H54 (cell line): ENCODE measurements at places on chromosomes 5 and 9.

DNA sequence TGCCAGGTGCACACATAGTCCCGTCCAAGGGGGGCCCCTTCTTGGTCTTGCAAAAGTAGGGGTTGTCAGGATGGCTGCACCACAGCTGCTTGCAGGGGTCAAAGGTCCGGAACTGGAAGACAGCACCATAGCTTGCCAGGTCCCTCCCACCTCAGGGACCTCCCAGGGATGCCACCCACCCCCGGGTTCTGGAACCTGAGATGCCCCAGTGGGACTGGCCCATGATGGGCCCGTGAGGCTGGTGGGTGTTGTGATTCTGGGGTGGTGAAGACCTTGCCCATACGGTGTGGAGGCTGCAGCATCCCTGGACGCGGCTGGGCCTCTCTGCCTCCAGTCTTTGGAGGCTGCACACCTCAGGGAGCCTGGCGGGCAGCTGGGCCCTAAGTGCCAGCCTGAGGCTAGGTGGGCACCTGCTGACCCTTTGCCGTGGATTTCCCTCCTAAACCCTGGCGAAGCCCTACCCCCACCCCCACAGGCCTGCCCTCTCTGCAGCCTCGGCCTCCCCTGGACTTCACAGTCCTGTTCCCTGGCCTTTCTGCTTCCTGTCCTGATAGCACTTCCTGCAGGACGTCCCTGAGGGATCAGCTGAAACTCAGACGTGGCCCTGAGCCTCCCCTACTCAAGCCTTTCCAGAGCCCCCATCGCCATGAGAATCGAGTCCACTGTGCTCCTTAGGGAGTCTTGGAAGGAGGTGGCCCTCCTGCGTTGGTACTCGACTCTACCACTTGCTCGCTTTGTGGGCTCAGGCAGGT lies 92.1 kb downstream of the ZNF354C start:
- DNase-seq: no peak

- DNase-seq: no peak
Measured at GRCh38 chr9:130913599-130914416, 17.2 kb upstream of the QRFP start.

- no peak for DNase-seq
Measured at GRCh38 chr5:676699-677076, 16.5 kb downstream of the TPPP start.

- DNase-seq: no peak
Measured at GRCh38 chr5:158852622-158853021, 247.1 kb downstream of the EBF1 start.

DNA sequence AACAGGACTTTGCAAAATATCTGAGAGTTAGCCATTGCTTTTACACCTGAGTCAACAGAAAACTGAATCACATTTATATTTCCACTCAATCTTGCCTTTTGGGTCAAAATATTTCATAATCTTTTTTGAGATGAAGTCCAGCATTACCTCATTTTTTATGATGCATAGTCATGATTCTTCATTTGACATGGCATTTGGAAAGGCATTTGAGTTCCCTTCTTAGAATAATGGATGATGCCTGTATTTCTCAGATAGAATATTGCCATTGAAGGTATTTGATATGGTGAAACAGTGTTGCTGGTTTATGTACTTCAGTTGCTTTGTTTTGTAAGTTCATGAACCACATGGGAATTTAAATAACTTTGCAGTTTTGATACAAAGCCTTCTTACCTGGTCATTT lies 180.4 kb downstream of the PRR16 start:
- no peak for DNase-seq

DNA sequence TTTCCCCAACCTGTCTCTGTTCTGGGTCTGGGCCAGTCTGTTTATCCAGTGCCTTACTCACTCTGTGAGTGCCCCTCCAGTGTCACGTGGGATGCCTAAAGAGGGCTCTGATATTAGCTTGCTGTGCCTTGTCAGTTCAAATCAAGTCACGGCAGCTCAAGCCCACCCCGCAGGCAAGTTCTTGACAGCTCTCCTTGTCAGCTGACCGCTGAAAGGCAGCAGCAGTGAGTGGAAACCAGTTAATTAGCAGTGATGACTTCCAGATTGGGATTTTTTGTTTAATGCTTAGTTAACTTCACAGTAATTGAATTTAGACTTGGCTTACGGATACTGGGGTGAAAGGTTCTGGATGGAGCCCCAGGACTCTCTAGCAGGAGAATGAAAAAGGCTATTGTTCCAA lies 210.1 kb downstream of the PSAT1 start:
- no peak for DNase-seq

- no peak for DNase-seq
Measured at GRCh38 chr5:133531594-133531993, 80.7 kb downstream of the FSTL4 start.

DNA sequence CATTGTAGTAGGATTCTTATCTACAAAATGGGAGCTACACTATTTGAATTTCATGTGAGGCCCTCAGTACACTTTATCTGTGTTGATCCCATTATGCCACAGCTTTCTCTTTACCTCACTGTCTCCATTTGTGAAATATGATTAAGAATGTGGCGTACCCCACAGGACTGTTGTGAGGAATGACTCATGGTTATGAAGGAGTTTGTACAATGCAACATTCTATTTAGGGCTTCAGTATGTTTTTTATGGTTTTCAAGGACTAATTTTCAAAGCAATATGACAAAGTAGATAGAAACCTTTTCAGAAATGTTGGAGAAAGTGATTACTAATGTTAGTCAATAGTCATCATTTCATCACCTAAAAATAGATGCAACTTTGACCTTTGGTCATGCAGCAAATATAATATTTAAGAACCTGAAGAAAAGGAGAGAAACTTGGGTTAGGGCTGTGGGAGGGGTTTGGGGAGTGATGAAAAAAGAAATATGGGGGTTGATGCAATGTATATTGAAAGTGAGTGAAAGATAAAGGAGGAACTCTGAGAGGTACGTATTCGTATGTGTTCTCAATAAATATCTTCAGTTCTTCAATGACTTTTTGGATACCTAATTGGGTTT lies 53.7 kb upstream of the PIP5K1B start:
- no peak for DNase-seq

DNA sequence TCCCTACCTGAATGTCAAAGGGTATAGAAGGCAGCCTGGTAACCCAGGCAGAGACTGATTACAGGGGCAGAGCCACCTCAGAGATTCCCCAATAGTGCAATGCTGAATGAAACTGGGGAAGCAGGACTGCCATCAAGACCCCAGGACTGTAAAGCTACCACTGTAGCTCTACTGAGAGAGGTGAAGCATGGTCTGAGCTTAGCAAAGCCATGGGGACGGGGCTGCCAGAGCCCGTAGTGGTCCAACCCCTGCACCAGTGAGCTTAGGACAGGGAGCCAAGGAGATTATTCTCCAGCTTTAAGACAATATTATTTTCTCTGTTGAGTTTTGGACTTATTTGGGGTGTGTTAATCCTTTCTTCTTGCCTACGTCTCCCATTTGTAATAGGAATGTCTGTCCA lies 679.3 kb upstream of the GRAMD2B start:
- DNase-seq: no peak

- DNase-seq: no peak
Measured at GRCh38 chr9:4980086-4980727, 4.9 kb upstream of the JAK2 start.

DNA sequence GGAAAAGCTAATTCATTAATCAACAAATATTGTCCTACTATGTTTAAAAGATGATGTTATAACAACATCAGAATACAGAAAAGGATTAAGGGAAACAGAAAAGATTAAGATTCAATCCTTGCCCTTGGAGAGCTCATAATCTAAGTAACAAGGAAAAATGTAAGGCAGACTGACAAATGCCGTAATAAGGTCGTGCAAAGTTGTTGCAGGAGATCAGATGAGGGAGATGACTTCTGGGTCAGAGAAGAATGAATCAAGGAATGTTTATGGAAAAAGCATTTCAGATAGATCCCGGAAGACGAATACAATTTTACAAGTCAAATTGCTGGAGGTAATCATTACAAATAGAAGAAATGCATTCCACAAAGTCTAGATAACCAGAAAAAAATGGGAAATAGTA lies 6.4 kb downstream of the ADAMTS6 start:
- DNase-seq: no peak

DNA sequence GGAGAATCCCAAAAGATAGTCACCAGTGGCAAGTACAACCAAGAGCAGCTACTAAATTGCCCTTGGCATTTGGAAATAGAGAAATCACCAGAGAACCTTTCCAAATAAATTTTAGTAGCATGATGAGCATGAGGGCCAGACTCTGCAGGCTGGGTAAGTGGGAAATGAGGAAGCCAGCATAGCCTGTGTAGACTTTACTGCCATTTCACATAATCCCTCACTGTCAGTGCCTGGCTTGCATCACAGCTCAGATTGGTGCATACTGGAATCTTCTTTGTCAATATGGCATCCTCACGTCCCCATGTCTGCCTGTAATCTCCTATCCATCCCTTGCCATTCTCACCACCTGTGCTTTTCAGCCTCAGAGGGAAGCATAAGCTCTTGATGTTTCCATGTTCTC lies 14.5 kb downstream of the GRAMD2B start:
- DNase-seq: no peak

GRCh38 chr9:22204240-22204639 lies 195.1 kb upstream of the CDKN2B start:
- no peak for DNase-seq

GRCh38 chr5:130323804-130324454 lies 419.7 kb downstream of the CHSY3 start:
- no peak for DNase-seq

DNA sequence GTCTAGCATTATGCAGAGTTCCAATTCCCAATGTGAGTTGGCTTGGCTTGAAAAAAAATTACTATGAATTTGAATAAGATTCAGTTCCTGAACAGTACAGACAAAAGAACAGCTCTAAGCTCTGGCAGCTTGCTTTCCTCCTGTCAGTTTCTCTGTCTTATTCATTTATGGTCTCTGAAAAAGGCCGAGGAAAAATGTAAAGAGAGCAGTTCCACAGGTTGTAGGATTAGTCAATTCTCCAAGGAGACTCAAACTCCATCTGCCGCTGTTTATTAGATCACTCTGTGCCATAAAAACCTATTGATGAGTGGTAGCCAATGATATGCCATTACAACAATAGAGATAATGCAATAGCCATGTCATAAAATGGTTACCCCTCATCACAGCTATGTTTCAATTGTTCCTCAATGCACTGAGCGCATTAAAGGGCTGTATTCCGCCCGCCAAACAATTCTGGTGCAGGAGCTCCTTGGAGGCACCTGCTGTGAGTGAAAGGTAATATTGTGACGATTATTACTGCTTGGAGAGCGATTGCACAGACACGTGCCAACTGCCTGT lies 188.2 kb downstream of the ARRDC3 start:
- no peak for DNase-seq

GRCh38 chr9:69762527-69762926 lies 2.7 kb upstream of the PTAR1 start:
- no peak for DNase-seq

DNA sequence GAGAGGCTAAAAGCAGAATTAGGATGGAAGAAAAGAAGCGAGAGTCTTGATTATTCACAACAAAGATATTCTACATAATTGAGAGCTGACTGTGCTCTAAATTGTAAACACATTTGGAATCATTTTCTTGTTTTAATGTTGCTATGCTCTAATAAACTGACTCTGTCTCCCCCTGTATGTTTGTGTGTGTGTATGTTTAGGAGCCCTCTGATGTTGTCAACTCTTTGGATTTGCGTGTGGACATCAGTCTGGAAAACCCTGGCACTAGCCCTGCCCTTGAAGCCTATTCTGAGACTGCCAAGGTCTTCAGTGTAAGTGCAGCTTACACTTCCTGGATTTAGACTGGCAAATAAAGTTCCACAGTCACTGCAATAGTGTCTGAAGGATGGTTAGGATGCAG lies 37.8 kb downstream of the MOCS2 start:
- no peak for DNase-seq

- no peak for DNase-seq
Measured at GRCh38 chr9:88826771-88827181, 164.5 kb upstream of the S1PR3 start.

- DNase-seq: no peak
Measured at GRCh38 chr9:84731696-84732095, 62.2 kb downstream of the NTRK2 start.

- DNase-seq: no peak
Measured at GRCh38 chr5:32254881-32255539, 57.7 kb downstream of the MTMR12 start.

GRCh38 chr5:41707853-41708603 lies 162.2 kb downstream of the OXCT1 start:
- DNase-seq: peak; percentile 10

DNA sequence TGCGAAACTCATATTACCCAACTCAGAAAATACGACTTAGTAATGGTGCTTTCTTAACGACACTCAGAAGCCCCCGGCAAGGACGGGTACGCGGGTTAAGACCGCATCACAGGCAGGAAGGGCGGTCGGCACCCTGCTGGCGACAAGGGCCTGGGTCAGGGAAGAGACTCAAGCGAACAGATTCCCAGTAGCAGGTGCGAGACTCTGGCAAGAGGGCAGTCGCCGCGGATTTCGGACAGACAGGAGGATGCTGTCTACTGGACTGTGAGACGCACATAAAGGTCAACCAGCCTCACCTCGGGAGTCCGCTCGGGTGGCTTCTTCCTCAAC lies 398 bp downstream of the RAPGEF6 start:
- DNase-seq: peak; percentile 13

GRCh38 chr5:177116631-177117373 lies 16.8 kb upstream of the NSD1 start:
- DNase-seq: no peak

DNA sequence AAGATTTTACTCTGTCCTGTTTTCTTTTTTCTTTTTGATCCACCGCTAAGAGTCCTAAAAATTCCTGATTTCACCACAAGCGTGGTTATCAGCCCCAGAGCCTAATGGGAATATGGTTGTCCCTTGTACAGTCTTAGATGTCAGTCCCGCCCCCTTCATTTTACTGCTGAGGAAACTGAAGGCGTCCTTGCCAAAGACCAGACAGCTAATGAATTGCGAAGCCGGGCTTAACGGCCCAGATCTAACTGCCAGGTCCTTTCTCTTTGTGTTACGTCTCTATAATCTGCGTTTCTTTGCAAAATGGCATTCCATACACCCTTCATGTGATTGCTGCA lies 497 bp downstream of the NSA2 start:
- peak; percentile 8 for DNase-seq

DNA sequence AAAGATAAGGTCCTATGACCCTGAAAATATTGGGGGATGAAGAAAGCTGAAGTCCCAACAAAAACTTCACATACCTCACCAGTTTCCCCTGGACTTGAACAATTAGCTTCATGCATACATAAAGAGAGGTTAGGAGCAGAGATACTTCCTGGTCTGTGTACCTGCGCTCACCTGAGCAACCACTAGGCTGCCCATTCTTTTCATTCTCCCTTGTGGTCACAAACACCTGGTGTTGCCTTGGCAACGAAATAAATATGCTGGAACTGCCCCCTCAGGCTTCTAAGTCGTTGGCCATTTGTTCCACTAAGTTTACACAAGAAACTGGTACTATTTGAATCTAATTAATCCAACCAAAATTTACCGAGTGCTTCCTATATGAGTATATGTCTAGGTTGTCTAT lies 18.1 kb downstream of the OTP start:
- no peak for DNase-seq

GRCh38 chr5:43332401-43332800 lies 19.2 kb upstream of the HMGCS1 start:
- DNase-seq: no peak
